ENCODE measurements at places on chromosomes 6 and 20. TPM values are rescaled to one million over a fixed set of nuclear protein-coding genes. Genes with fewer than 3 reads are reported as not detected.

COL20A1 gene
- total RNA-seq, result 0.58 TPM

NOX3 gene
- not detected for total RNA-seq

IFT52 gene
- total RNA-seq, result 23.5 TPM

DNA sequence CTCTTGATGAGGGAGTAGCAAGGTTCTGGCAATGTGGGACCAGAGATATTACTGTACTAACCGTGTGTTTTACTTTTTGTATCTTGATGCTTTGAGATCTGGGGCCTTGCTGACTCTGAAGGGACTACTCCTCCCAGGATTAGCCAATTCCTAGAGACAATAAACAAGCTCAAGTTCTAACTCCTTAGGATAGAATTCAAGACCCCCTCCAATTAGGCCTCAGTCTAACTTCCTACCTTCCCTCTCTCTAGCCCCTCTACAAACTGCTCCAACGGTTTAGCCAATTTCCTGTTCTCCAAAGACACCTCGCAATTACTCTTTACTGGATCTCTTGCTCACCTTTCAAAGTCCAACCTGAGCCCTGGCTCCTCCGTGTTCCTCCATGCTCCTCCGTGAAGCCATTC lies 158.7 kb upstream of the JARID2 start:
- H3K4me3 ChIP-seq, result no peak overlapping the region
- DNase-seq, result no peak
- H3K27ac ChIP-seq, result no peak overlapping the region
- H3K4me1 ChIP-seq, result no peaks in the 10 kb centered on the region
- H3K36me3 ChIP-seq, result no peaks in the 10 kb centered on the region
- H3K27me3 ChIP-seq, result no peaks in the 10 kb centered on the region

RBPJL gene
- not detected for total RNA-seq

GNAS-AS1 gene
- total RNA-seq, result 2.3 TPM

- H3K27me3 ChIP-seq, result no peaks in the 10 kb centered on the region
- H3K36me3 ChIP-seq, result peaks cover 1% of the 10 kb centered on the region
- no peak overlapping the region for H3K4me3 ChIP-seq
- no peak for DNase-seq
These were observed 221.6 kb downstream of the CD83 start for GRCh38 chr6:14339172-14339571.

DNA sequence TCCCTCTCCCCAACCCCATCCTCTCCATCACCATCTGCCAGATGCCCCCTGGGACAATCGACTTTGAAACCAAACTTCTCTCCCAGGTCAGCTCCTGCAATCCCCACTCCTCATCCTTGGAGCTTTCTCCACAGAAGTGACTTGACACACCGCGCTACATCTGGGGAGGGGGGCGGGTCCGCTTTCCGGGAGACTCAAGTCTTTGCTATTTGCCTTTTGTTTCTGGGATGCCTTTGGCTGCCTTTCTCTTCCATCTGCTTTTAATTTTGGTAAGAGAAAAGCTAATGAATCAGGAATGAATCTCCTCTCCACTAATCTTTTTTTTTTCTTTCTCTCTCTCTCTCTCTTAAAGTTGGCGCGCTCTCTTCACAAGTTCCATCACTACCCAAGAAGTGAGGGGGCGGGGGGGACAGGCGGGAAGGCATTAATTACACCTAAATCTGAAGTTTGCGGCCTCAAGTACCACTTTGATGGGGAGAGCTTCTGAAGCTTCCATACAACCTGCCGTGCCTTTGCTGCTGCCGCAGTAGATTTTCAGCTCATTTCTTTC lies 664 bp upstream of the TPBG start:
- H3K27me3 ChIP-seq, result peaks cover 66% of the 10 kb centered on the region
- no peaks in the 10 kb centered on the region for H3K36me3 ChIP-seq
- no peak for DNase-seq
- H3K4me1 ChIP-seq, result peaks cover 20% of the 10 kb centered on the region

DNA sequence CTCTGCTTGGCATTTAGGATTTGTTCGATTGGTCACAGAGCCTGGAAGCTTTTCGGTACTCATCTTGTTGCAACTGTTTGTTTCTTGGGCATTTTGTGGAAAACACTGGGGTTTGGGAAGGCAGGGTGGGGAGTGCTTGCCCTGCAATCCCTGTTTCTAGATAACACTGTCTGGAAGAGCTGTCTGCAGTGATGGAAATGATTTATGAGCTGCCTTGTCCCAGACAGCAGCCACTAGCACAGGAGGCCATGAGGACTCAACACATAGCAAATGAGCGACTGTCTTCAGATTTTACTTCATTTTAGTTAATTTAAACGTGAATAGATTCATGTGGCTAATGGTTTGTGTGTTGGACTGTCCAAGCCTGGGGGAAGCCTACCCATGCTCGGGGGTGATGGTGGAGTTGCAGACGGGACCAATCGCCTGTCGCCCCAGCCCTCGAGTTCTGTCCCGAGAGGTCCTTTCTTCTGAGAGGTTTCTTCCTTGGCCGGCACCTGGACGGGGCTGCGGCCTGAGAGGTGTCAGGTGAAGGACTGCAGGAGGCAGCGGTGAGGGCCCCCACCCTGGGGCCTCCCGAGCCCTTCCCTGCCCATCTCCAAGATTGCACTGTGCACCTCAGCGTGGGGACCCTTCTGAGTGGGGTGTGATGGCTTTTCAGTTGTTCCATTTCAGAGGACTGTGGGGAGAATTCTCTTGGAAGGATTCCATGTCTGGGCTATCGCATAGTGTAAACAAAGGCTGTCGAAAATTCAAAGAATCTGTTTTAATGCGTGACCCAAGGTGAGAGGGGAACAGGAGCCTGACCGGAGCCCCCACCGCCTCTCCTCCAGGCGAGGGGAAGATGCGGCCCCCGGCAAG lies 55.4 kb downstream of the SMOC2 start:
- H3K27ac ChIP-seq, result no peak overlapping the region
- no peaks in the 10 kb centered on the region for H3K27me3 ChIP-seq
- no peak for DNase-seq
- no peak overlapping the region for H3K4me3 ChIP-seq
- no peaks in the 10 kb centered on the region for H3K4me1 ChIP-seq

Measured in activated T-cell treated with anti-CD3 and anti-CD28 coated beads, Interleukin-2, amount 50 U/mL, for 72 hours (primary cell).